Endodermal cell (in vitro differentiated cells): ENCODE measurements at places on chromosomes 1 and 21.

DNA sequence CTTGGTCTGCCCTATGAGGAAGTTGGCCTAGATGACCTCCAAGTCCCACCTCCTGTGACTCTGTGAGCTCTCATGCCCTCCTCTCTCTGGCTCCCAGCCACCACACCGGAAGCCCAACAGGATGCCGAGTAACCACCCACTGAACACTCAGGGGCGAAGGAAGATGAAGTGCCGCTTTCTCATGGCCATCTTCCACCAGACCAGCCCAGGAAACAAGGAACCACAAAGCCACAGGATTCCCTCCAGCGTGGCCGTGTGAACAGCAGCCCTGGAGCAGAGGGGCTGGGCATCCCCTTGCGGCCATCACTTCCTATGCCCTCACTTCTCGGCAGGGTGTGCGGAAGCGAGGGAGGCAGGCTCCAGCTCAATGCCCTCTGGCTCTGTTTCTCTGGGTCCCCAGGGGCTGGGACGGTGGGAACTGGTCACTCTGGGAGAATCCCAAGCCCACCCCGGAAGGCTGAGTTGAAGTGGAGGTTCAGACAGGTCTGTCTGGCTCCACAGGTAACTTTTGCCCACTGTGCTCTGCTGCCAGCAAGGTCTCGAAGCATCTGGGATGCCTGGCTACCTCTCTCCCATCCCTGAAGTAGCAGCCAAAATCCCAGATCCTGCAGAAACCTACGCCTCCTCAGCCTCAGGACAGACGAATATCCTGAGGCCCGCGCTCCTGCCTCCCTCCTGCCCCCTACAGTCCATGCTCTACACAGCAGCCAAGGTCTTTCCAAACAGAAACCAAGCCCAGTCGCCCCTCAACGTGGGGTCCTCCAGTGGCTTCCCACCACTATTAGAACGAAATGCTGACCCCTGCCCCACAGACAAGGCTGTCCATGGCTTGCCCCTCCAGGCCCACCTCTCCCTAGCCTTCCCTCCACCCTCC lies 44.2 kb upstream of the ECE1 start:
- DNase-seq = peak; percentile 94

GRCh38 chr21:44089001-44089911 lies 17.9 kb upstream of the PWP2 start:
- DNase-seq = no peak

GRCh38 chr1:119327094-119327449 lies 41.5 kb upstream of the HAO2 start:
- DNase-seq = peak; percentile 92

DNA sequence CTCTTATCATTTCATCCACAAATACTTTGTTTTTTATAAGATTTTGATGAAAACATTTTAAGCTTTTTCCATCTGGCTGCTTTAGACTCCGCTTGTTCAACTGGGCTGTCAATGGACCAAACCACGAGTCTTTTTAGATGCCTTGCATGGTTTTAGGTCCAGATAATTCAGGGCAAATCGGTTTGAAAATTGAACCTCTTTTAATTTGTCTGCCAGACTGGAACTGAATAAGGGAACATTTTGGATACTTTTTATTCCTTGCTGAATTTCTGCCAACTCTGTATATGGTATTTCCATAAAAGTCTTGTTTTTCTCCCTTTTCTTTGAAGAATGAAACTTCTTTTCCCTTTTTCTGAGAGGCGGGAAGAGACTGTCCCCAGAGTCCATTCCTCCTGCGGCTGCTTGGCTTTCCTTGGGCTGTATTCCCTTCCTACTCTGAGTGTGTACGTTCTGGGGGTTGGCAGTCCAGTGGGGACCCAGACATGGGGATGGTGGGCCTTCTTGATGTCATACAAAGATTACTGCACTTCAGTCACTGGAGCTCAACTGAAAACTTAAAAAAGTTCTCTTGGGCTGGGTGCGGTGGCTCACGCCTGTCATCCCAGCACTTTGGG lies 46.5 kb upstream of the CNN3 start:
- no peak for DNase-seq

DNA sequence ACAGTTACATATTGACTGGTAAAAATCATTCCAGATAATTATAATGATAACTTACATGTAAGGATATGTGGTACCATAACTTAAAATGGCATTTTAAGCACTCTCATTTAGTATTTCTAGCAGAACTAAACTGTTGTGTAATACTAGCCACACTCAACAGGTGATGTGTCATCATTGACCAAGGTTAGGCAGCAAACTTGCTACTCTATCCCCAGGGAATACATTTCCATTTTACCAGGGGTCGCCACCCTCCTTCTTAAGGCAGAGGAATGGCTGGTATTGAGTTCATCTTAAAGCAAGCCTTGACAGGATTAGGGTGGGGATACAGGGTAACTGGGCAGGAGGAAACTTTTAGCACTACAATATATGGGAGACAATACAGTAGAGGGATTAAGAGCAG lies 259.8 kb upstream of the CAMK1G start:
- DNase-seq = no peak

- DNase-seq = no peak
Measured at GRCh38 chr1:115198938-115199337, 109.6 kb upstream of the TSPAN2 start.

GRCh38 chr1:212506666-212507065 lies 73.9 kb downstream of the NENF start:
- no peak for DNase-seq

- DNase-seq = no peak
Measured at GRCh38 chr1:240021709-240022108, 70.0 kb upstream of the FMN2 start.

DNA sequence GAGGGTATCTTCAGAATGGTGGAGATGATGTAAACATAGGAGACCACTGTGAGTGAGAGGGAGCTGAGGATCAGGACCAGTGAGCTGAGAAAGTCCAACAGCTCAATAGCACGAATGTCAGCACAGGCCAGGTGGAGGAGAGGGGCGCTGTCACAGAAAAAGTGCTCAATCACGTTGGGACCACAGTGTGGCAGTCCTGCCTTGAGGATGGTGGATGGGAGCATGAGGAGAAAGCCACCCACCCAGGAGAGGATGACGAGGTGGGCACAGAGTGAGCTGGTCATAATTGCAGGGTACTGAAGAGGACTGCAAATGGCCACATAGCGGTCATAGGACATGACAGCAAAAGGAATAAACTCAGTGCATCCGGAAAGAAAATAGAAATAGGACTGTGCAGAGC lies 8.1 kb downstream of the OR11L1 start:
- DNase-seq = no peak

GRCh38 chr1:37362594-37363385 lies 111.6 kb upstream of the ZC3H12A start:
- peak; percentile 77 for DNase-seq

GRCh38 chr1:56803561-56804156 lies 15.5 kb downstream of the FYB2 start:
- DNase-seq = peak; percentile 90

DNA sequence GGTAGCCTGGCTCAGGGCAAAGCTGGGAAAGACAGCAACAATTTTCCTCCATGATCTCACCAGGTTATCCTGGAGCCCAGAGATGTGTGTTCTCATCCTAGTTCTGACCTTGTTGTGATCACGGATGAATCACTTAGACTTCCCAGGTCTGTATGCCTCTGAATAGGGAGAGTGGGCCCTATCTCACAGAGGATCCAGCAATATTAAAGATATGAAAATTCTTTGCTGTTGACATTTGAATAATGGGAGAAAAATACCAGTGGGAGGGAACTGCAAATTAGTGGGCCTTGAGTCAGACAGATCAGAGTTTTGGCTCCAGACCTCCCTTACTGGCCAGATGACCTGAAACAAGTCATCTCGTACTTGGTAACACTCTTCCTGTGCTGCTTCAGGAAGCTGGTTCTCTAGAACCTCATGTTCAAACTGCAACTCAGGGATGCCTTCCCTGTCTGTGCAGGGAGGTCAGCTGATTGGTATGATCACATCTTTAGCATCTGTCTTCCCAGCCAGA lies 32.8 kb upstream of the RNF19B start:
- no peak for DNase-seq

- DNase-seq = no peak
Measured at GRCh38 chr21:36466061-36466511, 13.8 kb downstream of the CLDN14 start.

- peak; percentile 82 for DNase-seq
Measured at GRCh38 chr1:185045814-185046492, 595 bp downstream of the RNF2 start.

DNA sequence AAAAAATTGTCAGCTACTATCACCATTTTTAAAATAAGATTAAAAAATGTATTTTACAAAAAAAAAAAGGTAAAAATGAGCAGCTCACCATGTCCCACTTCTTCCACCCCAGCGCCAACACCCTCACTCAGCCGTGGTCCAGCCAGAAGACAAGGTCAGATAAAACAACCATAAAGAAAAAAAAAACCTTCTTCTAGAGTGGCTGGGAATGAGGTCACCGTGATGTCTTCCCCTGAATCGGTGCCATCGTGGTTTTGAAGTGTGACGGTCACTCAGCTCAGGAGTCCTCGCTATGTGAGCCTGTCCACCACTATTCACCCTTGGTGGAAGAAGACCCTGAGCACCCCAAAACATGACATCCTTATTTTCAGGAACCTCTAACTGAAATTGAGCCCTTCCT lies 38.1 kb downstream of the B3GALT5 start:
- no peak for DNase-seq

DNA sequence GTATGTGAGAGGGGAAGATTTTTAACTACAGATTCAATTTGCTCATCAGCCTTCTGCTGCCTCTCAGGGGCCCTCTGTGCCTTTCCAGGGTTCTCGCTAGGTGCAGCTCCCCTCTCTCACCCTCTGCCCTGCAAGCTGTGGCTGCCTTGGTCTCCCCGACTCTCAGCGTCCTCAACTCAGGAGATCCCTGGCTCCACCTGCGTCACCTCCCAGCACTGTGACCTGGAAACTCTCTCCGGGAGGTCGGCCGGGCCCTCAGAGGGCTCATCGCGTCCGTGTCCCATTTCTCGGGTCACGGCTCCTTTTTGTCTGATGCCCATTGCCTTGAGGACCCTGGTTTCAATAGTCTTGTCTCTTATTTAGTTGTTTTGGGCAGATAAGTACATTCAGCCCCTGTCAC lies 63.5 kb upstream of the ADARB1 start:
- DNase-seq = no peak

DNA sequence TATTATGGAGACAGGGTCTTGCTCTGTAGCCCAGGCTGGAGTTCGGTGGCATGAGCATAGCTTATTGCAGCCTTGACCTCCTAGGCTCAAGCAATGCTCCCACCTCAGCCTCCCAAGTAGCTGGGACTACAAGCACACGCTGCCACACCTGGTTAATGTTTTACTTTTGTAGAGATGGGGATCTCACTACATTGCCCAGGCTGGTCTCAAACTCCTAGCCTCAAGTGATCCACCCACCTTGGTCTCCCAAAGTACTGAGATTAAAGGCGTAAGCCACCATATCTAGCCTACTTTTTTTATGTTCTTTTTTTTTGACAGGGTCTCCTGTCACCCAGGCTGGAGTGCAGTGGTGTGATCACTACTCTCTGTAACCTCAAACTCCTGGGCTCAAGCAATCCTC lies 5.9 kb upstream of the BCL2L15 start:
- no peak for DNase-seq

DNA sequence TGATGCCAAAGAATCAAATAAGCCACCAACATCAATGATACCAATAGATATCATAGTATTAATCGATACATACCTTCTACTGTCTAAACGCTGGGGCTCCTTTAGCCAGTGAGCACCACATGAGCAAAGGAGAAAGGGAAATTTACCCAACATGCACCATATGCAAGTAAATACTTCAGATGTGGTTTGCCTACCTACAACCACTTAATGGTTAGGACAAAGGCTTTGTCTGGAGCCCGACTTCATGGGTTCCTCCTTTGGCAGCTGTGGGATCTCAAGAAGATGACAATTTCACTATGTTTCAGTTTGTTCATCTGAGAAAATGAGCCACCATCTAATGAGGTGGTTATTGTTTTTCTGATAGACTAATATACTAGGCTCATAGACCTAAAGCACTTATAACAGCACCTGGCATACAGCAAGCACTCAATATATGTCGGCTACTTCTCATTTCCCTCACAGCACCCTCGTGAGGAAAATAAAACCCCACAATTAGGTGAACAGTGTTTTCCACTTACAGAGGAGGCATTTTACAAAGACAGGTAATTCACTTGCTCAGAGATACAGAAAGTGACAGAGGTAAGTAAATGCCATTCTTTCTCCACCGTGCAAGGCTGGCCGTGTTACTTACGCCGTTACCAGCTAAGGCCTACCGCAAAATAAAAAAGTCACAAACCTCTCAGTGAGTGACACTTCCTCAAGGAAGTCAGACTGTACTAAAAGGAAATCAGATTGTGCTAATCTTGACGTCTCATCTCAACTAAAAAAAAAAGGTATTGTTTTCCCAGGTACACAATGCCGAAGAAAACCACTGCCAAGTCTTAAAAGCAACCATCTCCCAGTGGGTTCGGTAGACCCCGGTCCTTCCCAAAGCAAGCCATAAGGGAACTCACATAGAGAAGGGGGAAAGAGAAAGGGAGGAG lies 1.6 kb downstream of the TTC13 start:
- DNase-seq = no peak

DNA sequence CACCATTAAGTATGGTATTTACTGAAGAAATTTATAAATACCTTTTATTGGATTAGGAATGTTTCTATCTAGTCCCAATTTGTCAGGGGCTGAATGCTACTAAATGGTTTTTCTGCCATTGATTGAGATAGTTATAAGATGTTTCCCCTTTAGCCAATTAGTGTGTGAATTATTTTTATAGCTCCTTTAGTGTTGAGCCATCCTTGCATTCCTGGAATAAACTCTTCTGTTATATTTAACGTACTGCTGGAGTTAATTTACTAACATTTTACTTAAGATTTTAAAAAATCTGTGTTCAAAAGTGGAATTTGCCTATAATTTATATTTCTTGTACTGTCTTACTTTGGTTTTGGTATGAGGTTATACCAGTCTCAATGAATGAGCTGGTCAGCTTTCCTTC lies 25.4 kb upstream of the LRRC3 start:
- no peak for DNase-seq

DNA sequence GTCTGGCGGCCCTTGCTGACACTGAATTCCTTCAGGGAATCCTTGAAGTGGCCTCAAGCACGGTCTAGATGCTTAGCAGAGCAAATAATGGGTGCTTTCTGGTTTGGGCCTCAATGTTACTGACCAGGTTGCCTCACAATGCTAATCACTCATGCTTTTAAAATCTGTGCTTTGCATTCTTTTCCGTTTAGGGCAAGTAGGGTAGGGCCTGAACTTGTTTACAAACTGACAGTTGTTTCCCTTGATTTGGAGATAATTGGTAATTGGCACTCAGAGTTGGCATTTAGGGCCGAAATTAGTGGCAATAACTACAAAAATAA lies 1.4 kb downstream of the VPS13D start:
- no peak for DNase-seq

GRCh38 chr1:14842891-14843290 lies 244.4 kb downstream of the KAZN start:
- no peak for DNase-seq
